T-helper 9 cell (primary cell): ENCODE measurements at places on chromosomes 7 and 10.

GRCh38 chr10:111221682-111222480 lies 145.1 kb downstream of the ADRA2A start:
- no peak for DNase-seq

DNA sequence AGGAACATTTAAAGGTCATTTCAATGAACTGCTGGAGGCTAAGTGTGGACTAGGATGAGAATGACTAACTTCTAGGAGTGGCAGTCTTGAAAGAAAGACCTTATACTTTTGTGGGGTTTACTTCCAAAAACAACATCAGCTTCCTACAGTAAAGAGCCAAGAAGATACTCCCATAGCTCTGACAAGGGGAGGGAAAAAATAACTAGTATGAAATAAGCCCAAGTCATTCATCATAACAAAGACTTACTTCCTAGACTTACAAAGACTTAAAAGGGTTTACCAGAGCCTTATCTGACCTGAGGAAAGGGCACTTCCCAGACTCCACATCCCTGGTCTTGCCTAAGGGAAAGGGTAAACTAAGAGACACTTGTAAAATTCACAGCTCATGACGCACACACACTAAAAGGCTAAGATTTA lies 31.7 kb downstream of the ARHGAP12 start:
- DNase-seq: no peak

DNA sequence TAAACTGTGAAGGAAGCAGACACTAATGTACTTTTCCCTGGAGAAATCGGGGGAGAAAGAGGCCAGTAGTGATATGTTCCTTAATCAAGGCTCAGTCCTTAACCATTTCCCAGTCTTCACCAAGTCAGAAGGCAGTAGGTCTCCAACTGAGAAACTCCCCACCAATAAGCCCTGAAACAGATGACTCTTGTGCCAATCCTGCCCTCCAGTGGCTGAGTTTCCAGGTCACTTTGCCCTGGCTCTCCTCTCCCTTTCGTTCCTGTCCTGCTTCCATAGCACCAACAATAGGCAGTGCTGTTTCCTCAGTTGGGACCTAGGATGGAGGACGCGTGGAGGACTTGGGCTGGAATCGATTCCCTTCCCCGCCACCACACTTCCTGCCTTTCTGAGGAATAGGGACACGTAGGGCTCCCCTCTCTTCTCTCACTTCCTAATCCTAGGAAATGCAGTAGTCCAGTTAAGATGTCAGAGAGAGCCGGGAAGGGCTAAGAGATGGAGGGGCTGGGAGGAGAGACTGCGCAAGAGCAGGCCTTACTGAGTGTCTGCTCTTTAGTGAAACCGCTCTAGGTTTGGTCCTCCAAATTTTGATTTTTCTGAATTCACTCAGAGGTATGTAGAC lies 23.4 kb downstream of the ATOH7 start:
- no peak for DNase-seq

DNA sequence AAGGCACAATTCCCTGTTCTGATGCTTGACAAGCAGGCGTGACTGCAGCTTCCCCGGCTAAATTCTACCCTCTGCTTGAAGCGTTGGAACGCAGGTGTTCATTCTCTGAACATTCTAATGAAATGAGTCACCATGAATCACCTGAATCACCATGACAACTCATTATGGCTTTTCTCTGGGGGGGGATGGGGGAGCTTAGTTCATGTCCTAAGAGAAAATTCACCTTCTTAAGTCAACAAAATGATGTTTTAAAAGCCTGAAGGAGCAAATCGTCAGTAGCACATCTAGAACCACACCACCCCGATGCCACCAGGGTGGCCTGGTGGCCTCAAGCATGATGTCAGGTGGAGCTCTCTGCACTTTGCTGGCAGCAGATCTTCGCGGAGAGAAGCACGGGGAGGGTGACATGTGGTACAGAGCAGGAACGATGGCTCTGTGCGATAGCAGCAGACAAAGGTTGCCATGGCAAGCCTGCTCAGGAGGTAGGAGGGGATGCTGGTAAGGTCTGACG lies 33.7 kb downstream of the DDC start:
- no peak for DNase-seq

GRCh38 chr10:16649757-16650156 lies 128.1 kb upstream of the C1QL3 start:
- no peak for DNase-seq

DNA sequence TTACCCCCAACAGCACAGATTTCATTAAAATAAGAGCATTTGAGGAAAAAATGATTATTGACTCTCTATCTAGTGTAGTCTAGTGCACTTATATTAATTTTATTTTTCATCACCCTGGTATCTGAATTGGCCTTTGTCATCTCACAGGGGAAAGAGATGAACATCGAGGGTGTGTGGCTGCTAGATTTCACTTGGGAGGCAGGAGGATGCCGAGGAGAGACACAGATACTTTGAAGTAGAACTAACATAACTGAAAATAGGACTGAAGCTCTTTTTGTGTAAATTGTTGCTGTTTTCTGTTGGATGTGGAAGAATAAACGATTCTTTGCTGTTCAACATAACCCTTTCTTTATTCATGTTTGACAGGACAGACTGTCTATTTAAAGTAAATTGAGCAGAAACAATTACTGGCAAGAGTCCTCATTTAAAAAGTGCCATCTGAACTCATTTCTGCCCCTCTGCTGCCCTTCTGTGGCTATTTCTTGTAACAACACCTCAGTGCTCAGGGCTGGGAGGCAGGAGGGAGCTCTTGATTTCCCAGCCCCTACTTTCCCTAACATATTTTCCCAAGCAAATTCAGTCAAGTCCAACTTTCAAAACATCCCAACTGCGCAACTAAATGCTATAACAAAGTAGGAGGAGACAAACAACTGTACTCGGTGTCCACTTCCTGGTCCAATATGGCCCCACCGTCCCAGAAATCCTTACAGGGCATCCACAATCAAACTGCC lies 15.6 kb downstream of the LYZL1 start:
- no peak for DNase-seq

GRCh38 chr10:12526311-12526710 lies 177.0 kb downstream of the CAMK1D start:
- DNase-seq: no peak

DNA sequence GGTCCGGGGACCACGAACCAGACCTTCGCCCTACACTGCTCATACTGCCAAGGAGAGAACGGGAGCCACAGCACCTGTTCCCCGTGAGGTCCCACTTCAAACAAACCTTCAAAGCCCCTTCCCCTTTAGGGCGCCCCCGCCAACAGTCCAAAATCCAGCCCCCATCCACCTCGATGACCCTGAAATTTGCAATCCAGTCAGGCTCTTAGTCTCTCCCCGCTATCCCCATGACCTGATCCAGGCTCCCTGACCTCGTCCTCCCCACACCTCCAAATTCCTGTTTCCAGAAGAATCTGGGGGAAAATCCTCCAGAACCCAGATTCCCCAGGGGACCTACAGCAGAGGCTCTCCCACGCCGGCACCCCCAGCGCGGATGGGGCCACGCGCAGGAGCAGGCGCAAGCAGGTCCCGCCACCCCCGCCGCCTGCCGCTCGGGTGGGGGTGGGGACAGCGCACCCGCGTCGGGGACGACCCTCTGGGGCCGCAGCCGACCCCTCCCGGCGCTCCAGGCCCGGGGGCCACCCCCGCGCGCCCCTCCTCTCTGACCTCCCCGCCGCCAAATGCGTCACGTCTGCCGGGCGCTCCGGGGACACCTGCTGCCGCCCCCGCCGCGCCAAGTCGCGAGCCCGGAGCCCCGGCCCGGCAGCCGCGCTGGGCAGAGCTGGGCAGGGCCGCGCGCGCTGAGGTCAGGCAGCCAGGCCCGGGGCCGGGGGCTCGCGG lies 753 bp downstream of the CAMK2B start:
- no peak for DNase-seq
